Chondrocyte (in vitro differentiated cells): ENCODE measurements at places on chromosomes 4 and X.

DNA sequence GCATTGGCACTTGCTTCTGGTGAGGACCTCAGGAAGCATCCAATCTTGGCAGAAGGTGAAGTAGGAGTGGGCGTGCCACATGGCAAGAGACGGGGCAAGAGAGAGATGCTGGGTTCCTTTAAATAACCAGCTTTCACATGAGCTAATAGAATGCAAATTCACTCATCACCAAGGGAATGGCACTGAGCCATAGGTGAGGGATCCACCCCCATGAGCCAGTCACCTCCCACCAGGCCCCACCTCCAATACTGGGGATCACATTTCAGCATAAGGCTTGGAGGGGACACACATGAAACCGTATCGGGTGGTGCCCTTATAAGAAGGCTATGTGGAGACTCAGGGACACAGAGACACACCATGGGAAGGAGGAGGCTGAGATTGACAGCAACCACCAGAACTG, 140.0 kb upstream of the MSX1 start:
- no peak for DNase-seq

- no peak for DNase-seq
Observed at GRCh38 chrX:8668813-8669212, 63.1 kb downstream of the ANOS1 start.

DNA sequence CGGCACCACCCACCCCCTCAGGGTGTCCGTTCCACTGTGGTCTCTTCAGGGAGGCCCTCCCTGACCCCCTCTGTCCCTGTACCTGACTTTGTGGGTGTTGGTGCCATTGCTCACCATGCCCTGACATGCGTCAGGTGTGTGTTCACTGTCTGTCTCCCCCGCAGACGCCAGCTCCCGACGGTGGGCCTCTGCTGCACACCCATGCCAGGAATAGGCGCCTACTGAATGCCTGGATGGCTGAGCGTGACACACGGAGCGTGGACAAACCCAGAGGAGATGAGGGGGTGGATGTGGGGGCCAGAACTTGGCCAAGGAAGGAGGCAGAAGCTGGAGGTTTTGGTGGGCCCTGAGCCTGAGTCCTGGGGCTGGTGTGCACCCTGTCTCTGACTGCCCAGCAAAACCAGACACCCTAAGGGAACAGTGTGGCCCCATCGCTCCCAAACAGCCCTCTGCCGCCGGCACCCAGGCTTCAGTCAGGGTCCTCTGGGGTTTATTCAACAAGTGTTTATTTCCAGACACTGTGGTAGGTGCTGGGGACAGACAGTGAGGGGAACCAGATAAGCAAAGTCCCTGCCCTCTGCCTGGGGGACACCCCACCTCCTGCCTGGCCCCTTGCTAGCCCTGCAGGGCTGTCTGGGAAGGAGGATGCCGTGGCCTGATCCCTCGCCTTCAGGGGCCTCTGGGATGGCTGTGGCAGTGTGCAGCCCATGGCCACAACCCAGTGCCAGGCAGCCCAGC, 76.9 kb downstream of the WFS1 start:
- peak; percentile 68 for DNase-seq

DNA sequence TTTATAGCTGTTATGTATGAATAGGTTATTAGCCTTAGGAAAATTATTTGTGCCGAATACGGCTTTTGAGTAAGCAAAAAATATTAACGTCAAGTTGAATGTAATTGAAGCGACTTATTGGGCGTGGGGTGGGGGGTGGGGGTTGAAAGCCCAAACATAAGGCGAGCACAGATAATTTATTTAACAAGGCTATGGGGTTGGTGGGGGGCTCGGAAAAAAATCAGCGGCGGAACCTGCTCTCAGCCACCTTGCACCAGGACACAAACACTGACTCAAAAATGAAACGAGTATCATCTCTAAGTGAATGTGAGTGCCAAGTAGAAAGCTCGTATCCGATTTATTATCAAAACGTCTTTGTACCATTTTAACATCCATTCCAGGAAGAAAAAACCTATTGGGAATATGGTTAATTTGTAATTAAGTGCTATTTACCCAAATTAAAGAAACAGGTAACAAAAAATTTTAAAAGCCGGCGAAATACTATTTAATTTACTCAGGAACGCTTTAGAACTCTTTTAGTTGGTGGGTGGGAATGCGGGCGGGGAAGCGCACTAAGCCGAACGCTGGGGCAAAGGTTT, 902 bp upstream of the LARP1B start:
- DNase-seq, result no peak

DNA sequence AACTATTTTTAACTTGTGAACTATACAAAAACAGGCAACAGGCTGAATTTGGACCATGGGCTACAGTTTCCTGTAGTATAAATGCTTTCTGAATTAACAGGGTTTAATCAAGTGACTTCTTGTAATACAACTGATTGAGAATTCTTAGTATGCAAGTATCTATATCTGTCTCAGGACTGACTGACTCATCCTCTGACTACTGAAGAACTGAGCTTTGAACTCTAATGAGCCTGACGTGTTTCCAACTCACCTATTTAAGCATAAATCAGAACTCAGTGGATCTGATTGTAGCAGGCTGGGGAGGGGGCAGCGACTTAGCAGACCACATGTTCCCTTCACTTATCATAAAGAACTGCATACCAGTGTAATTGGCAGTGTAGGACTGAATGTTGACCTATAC, 7.8 kb downstream of the SPATA4 start:
- no peak for DNase-seq

- no peak for DNase-seq
Observed at GRCh38 chrX:51024106-51024696, 113.7 kb downstream of the BMP15 start.

DNA sequence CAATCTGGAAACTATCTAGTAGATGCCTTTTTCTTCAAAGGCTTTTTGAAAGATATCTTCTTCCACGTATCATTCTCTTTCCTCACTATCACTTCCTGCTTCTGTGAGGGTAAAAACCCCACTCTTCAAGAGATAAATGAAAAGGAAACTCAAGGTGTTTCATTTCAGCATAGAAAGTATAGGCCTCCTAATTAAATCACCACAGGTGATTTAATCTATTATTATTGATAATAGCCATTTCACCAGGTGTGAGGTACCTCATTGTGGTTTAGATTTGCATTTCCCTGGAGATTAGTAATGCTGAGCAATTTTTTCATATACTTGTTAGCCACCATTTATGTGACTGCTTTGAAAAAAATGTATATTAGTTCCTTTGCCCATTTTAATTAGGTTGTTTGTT, 92.0 kb upstream of the EMCN start:
- no peak for DNase-seq

DNA sequence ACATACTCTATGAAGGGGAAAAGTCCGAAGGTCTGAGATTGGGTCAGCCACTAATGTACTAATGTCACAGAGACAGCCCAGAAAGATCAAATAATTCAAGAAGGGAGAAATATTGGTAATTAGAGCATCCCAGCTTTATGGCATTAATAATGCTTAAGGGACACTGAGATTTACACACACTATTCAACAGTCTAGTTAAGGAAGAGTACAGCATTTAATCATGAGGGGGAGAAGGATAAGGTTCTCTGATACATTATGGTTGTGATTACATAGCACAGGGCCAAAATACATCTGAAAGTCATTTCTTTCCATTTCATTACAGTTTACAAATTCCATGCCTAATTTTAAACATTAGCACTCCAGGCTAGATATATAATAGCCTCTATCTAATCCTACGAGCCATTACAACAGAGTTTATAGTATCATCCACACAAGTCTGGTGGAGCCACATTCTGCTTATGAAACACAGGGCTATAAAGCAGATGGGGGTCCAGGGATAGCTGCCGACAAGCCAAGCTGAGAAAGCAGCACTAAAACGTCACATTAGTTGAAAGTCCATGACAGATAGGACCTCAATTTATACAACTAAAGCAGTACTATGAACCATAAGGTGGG, 108.0 kb upstream of the GRIA3 start:
- DNase-seq, result no peak

DNA sequence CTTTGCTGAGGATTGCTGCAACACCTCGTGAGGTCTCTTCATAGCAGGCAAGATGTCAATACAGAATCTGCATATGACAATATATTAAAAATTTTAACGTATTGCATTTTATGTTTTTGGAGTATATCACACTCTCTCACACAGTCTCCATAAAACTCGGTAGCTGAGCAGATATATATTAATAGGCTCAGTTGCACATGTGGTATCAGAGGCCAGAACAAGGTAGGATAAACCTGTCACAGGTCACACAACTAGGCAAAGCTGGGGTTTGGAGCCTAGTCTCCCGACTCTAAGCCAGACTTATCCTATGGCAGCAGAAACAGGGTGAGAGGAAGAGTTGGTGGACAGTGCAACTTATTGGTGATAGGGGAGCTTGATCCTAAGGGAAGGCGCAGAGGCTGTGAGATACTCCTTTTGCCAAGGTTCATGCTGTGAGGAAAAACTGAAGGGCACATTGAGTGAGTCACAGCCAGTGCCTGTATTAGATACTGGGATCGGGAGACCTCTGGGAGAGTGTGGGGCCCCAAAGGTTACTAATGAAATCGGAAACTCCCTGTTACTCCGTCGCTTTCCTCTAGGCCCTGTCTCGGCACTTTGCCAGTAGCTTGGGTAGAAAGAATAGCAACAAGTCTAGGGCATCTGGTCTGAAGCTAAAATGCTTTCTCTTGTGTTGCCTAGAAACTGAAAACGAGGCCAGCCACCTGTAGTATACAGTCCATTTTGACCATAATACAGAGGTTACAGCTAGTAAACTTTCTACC, 195.7 kb downstream of the ARHGAP10 start:
- no peak for DNase-seq
